ENCODE measurements at places on chromosomes 16 and 17. TPM values are rescaled to one million over a fixed set of nuclear protein-coding genes. Genes with fewer than 3 reads are reported as not detected.

The PFAS gene
- total RNA-seq, result 14.7 TPM

The CNTNAP4 gene
- not detected for total RNA-seq

The TMEM88 gene
- total RNA-seq, result 35.4 TPM

The HBM gene
- not detected for total RNA-seq

The LGALS9B gene
- total RNA-seq, result not detected

The TNP2 gene
- not detected for total RNA-seq

The KRT36 gene
- not detected for total RNA-seq

The CFAP52 gene
- not detected for total RNA-seq

The WSCD1 gene
- 10.6 TPM for total RNA-seq

The CACNG5 gene
- not detected for total RNA-seq

The TPPP3 gene
- 9.5 TPM for total RNA-seq

The CA5A gene
- not detected for total RNA-seq

The SYCE1L gene
- not detected for total RNA-seq

The AGRP gene
- total RNA-seq, result not detected

The PRRT2 gene
- total RNA-seq, result 3.2 TPM

The TP53TG3D gene
- total RNA-seq, result 1.1 TPM

The CDH11 gene
- 8.8 TPM for total RNA-seq

The PRR15L gene
- not detected for total RNA-seq

The P4HB gene
- 355 TPM for total RNA-seq

DNA sequence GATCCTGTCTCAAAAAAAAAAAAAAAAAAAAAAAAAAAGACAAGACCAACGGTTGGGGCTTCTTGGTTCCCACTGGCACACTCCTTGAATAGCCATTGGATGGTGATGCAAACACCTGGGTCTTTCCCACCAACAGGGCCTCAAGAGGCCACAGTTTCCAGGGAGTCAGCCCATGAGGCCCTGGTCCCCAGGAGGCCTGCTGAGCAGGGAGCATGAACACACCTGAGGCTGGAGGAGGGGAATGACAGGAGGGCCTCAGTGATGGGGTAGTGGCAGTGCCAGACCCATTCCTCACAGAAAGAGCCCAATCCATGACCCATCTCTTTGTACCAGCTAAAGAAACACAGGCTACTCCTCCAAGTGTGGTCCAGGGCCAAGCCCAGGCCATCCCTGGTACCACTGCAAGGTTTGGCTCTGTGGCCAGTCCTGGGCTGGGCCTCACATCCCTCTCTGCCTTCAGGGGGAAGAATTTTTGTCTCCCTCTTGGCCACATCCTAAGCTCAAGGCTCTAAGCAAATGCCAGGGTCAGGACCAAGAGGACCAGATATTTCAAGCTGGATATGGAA lies 13.9 kb downstream of the ARL2BP start:
- DNase-seq, result no peak

- DNase-seq, result no peak
Observed at GRCh38 chr17:80751946-80752581, 207.4 kb downstream of the RPTOR start.

DNA sequence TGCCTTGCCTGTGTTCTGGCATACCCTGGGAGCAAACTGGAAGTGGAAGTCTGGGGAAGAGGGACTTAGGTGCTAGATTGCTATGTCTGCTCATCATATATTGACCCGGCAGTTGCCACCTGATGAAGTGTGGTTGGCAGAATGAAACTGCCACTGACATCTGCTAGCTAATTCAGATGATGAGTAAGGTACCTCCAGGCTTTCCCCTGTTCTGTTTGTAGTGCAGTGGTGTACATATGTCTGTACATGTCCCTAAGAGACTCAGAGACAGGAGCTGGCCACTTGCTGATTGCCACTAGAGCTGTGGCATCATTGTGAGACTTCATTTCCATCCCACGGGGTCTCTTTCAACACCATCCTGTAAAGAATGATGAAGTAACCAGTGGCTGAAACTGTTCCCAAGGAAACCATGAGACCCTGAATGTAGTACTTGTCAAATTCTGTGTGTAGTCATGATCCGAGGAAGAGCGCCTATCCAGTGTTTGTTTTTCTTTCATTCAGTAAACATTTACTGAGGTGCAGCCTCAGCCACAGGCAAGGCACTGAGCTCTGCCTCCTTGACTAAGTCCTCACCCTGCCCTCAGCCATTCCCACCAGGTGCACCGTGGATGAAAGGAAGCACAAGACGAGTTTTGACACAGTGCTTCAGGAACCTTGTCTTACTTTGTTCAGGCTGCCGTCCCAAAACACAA lies 13.2 kb downstream of the CLUAP1 start:
- no peak for DNase-seq

DNA sequence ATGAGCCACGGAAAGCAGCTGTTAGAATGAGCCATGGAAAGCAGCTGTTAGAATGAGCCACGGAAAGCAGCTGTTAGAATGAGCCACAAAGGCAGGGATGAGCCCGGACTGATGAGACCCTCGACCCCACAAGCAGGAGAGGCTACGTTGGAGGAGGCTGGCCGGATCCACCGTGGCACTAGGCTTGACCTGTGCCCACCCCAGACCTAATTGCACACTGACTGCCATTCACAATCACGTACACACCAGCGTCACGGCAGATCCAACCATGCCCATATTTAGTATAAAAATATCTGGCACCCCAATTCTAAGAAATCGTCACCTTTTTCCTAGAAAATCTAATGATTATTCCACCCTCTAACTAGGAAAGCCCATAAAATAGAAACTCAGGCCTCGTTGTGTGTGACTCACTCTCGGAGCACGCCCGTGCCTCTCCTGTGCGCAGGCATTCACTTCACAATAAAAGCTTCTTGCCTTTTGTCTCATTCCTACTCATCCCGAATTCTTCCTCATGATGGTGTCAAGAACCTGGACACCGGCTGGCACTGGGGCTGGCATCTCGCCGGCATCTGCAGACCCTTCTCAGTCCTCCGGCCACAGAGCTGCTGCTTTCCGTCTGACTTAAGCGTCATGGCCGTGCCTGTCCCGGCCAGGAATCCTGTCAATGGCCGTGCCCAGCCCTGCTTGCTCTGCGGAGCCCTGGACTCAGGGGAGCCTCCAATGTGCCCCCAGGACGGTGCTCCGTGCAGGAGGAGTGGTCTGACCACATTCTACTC lies 5.5 kb upstream of the SECTM1 start:
- DNase-seq, result peak; percentile 56

GRCh38 chr17:48835971-48836370 lies 5.1 kb downstream of the CALCOCO2 start:
- no peak for DNase-seq

- DNase-seq, result no peak
Observed at GRCh38 chr16:15900901-15901500, 12.6 kb upstream of the CEP20 start.

- DNase-seq, result no peak
Observed at GRCh38 chr17:28523876-28524275, 17.7 kb downstream of the FOXN1 start.

DNA sequence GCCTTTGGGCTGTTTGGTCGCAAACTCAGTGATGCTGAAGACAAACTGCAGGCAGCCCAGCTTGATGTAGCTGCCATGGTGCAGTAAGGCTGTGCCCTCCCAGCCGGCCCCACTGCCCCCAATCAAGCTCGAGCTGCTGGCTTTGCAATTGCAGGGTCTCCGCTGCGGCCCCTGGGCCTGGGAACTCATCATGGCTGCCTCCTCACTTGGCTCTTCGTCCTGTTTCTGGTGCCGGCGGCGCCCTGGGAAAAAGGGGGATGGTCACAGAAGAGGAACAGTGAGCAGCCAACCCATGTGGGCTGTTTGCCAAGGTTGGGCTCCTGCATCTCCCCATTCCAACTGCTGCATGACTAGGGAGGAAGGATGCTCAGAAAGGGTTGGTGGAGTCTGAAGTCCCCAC lies 3.4 kb upstream of the DHRS13 start:
- no peak for DNase-seq

- DNase-seq, result no peak
Observed at GRCh38 chr16:56741399-56741798, 11.5 kb downstream of the NUP93 start.

- DNase-seq, result no peak
Observed at GRCh38 chr17:50112694-50113093, 17.3 kb downstream of the SAMD14 start.

- peak; percentile 56 for DNase-seq
Observed at GRCh38 chr17:63529711-63530556, 6.8 kb downstream of the KCNH6 start.

- no peak for DNase-seq
Observed at GRCh38 chr17:30557916-30558685, 80.9 kb downstream of the GOSR1 start.

- DNase-seq, result peak; percentile 96
Observed at GRCh38 chr17:59892924-59893675, at the start of the genes RPS6KB1 and TUBD1. TSS of gene RPS6KB1 (plus strand) at chr17:59893121. CDS start at chr17:59893185, 64 bp downstream. TSS of gene TUBD1 (minus strand) at chr17:59892943. CDS start at chr17:59891002, 1,941 bp downstream.

DNA sequence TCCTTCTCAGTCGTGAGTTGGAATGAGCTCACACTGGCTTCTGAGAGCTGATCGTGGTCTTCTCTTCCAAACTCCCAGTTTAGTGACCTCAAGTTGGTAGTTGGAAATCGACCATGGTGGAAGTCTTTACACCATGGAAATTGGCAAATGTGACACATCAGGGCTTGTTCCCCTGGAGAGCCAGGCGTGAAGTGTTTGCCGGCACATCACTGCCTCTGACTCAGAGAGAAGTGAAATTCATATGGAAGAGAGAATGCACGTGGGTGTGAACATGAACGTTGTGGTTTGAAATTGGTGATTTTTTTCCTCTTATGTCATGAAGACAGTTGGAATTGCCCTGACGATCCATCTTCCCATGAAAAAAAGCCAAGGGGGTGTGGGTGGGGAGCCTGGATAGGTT lies 47.4 kb downstream of the AXIN2 start:
- no peak for DNase-seq

- DNase-seq, result no peak
Observed at GRCh38 chr16:3444032-3444388, 530 bp downstream of the NAA60 start.

DNA sequence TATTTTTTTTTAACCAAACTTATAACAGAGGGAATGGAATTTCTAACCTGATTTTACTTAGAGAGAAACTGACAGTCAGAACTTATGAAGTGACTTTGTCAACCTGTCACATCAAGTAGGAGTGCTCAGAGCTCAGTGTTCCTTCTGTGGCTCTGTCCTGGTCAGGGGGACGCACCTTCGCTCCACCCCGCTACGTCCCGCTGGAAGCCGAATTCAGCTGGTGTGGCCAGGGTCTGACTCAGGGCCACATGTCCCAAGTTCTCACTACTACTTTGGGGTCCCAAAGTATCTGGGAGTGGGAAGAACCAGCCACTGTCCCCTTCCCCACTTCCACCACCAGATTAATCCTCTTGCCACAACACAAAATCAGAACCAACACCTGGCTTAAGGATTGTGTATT lies 51.4 kb downstream of the C16orf78 start:
- DNase-seq, result no peak

- DNase-seq, result peak; percentile 42
Observed at GRCh38 chr16:734981-735881, 5.6 kb downstream of the CIAO3 start.

- no peak for DNase-seq
Observed at GRCh38 chr16:75377729-75378386, 55.4 kb downstream of the CFDP1 start.

DNA sequence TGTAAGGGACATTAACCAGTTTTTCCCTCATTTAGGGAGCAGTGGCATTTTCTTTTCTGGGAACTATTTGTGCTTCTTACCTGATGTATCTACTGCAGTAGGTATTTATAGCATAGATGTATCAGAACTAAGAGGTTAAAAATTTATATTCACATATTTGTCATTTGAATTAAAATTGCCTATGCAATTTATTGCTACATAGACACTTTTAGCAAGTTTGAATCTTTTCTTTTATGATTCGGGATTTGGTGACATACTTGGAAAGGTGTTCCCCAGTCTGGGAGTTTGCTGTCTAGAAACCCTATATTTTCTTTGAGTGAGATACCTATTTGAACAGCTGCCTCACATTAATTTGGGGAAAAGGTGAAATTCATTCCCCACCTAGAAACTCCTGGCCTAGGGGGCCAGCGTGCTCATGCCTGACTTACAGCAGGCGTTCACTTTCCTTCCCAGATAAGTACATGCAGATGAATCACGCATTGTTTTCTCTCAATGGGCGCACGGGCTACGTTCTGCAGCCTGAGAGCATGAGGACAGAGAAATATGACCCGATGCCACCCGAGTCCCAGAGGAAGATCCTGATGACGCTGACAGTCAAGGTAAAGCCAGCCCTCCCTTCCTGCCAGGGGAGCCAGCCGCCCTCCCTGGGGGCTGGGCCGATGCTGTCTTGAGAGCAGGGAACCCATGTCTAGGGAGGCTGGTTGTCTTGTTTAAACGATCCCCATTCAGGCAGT lies 73.8 kb downstream of the SDR42E1 start:
- no peak for DNase-seq

GRCh38 chr17:53629188-53629587 lies 193.5 kb upstream of the KIF2B start:
- DNase-seq, result no peak

DNA sequence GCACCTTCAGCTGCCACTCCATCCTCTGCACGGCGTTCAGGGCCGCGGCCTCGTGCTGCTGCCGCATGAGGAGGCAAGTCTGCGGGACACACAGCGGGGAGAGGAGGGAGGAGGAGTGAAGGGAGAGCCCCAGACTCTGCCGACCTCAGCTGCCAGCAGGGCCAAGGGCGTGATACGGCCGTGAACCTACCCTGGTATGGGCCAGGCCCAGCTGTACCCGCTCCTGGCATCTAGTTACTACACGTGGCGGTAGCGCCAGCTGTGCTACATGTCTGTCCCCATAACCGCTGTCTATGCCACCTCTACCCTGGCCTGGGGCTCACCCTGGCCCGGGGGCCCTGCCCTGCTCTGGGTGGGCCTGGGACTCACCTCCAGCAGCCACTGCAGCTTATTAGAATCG lies 51.1 kb downstream of the ZNF778 start:
- no peak for DNase-seq

- DNase-seq, result no peak
Observed at GRCh38 chr17:27741361-27741861, 58.9 kb downstream of the NOS2 start.

DNA sequence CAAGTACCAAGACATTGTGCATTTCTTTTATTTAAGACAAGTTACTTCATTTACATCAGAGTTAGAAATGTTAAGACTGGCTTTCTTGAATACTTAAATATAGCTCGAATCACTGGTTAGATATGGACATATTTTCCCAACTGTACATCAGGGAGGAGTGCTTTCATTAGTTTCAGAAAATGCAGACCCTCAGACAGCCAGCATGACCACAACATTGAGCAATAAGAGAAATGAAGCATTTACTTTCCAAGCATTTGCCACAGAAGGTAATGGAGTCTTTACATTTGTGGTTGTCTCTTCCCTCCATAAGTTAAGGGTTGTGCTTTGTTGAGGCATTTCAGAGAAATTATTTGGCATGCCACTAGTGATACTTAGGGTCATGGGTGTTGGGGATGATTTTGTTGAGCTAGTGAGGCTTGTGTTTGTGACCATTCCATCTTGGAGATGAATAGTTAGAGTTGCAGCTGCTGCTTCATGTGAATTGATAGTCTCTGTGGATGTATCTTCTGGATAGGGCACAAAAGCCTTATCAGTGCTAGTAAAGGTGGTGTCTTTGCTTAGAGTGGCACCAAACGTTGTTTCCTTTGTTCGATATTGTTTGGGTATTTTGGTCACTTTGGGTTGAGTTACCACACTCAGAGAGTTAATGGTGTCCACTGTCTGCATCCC lies 2.1 kb downstream of the OMG start:
- no peak for DNase-seq

GRCh38 chr16:87955302-87956097 lies 4.3 kb downstream of the BANP start:
- DNase-seq, result no peak

GRCh38 chr17:59101178-59101577 lies 5.5 kb downstream of the TRIM37 start:
- DNase-seq, result no peak

Measured in Right ventricle myocardium inferior (tissue), 1 donor.